ENCODE measurements at places on chromosomes 4 and X.

GRCh38 chr4:142705820-142706219 lies 140.3 kb downstream of the INPP4B start:
- no peak for DNase-seq

DNA sequence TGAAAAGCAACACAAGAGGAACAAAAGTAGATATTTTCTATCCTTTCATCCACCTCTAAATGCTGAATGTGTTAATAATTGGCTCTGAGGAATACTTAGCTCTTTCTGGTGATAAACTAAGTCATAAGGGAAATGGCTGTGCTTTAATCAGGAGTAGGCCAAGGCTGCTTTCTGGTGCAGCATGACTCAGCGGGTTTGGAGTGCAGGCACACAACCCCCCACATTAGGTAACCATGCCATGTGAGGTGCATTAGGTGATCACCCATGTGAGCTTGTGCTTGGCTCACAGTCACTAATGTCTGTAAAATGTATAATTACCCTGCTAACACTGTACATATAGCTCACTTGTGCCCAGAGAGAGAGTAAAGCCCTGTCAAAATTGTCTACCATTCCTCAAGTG lies 57.2 kb downstream of the USP38 start:
- no peak for DNase-seq

- no peak for DNase-seq
Measured at GRCh38 chrX:31704938-31705337, 633.1 kb upstream of the FTHL17 start.

DNA sequence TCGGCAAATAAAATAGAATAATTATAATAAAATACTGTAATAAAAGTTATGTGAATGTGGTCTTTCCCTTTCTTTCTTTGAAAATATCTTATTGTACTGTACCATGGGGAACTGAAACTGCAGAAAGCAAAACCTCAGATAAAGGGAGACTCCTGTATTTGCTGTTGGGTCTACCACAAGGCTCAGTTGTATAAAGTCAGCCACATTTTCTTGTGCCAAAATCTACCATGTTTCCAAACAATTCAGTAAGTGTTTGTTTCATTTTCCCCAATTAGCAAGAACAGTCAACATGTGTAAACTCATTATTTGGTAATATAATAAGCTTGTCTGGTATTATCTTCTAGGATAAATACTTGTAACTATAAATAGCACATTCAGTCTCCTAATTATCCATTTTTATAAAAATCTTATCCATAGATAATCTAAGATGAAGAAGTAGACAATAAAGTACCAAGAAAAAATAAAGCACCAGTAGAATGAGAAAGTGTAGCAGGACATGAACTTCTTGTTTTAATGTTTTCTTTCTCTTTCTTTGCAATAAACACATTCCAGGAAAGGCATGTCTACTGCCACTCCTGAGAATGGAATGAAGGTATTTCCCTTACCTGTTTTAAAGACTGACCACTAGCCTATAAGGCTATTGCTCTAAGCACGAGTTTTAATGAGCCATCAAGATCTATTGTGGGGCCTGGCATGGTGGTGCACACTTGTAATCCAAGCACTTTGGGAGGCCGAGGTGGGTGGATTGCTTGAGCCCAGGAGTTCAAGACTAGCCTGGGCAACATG lies 15.0 kb upstream of the OTUD4 start:
- DNase-seq, result peak; percentile 70

GRCh38 chrX:117038918-117039440 lies 576.2 kb upstream of the CT83 start:
- DNase-seq, result peak; percentile 74

GRCh38 chrX:151752847-151753246 lies 18.3 kb downstream of the CNGA2 start:
- DNase-seq, result no peak

DNA sequence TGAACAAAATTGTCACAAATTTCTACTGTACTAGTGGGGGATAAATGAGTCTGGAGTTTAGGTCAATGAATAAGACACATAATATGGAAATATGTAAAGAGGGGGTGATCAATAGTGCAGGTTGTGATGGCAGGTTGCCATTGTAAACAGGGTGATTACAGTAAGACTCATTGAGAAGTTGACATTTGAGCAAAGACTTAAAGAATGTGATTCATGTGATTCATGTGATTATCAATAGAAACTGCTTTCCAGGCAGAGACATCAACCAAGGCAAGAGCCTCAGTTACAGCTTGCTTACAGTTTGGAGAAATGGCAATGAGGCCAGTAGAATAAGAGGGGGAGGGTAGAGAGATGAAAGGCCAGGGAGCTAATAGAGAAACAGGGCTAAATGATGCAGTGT lies 45.8 kb upstream of the GIMD1 start:
- DNase-seq, result no peak

DNA sequence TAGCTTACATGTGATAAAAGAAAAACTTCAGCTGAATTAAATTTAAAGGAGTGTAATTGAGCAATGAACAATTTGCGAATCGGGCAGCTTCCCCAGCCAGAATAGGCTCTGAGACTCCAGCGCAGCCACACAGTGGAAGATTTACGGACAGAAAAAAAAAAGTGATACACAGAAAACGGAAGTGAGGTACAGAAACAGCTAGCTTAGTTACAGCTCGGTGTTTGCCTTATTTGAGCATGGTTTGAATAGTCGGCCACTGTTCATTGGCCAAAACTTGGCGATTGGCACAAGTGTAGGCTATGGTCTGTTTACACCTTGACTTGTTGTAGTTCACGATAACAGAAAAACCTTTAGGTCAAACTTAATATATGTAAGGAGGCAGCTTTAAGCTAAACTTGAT lies 16.7 kb upstream of the SUPT20HL1 start:
- no peak for DNase-seq

DNA sequence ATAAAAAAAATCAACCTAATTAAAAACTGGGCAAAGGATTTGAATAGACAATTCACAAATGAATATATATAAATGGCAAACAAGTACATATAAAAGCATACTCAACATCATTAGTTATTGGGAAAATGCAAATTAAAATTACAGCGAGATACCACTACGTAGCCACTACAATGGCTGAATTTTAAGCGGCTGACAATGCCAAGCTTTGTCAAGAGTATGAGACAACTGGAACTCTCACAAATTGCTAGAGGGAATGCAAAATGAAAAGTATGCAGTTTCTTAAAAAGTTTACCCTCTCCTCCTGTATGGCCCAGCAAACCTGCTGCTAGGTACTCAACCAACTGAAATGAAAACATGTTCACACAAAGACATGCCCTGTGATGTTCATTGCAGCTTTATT lies 34.8 kb downstream of the ZFP42 start:
- DNase-seq, result no peak

DNA sequence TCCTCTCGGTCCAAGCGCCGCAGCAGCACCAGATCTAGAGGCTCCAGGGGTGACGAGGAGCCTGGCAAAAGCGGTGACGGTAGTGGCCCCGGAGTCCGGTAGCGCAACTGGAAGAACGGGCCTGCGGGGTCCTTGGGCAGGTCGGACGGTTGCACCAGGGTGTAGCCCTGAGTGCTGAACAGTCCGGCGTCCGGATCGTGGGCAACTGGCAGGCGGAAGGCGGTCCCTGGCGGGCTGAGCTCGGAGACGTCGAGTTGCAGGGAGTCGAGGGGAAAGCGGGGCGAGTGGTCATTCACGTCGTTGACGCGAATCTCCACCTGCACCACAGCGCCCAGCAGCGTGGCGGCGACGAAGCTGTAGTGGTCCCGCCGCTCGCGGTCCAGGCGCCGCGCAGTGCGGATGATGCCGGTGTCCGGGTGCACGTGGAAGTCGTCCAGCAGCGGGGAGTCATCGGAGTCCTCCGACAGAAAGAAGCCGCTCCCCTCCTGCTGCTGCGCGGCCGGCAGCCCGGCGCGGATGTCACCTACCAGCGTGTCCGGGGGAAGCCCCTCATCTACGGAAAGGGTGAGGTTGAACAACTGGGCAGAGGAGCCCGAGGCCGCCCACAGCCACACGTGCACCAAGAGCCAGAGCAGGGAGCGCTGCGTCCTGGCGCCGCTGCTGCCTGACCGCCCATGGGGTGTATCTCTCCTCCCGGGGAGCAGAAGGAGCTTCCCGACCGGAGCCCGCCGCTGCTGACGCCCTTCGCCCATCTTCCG lies 837 bp downstream of the DCHS2 start:
- DNase-seq, result no peak

- DNase-seq, result no peak
Measured at GRCh38 chr4:165512424-165512823, 133.6 kb downstream of the CPE start.

GRCh38 chr4:55610381-55610780 lies 18.3 kb upstream of the PDCL2 start:
- DNase-seq, result no peak

- DNase-seq, result no peak
Measured at GRCh38 chrX:136531951-136532350, at the start of gene VGLL1. VGLL1 (plus strand) TSS chrX:136532215; CDS start chrX:136536021, 3,806 bp downstream.

- no peak for DNase-seq
Measured at GRCh38 chr4:80963051-80963450, 67.5 kb upstream of the BMP3 start.

DNA sequence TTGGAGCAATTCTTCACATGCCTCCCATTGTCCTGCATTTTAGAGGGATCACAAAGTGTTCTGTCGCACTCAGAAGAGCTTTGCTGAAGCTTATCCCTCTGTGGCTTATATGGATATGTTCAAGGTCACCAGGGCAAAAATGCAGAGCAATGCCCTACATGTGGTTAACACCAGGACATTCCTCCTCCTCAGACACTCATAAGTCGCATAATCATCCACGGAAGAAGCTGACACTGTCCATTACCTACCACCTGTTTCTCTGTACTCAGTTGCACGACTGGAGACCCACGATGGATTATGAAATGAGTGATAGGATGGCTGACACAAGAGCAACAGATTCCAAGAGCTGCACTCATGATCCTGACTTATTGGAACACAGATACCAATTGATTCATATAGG lies 68.7 kb upstream of the PRDX4 start:
- no peak for DNase-seq

GRCh38 chrX:111914398-111915090 lies 38.6 kb downstream of the TRPC5OS start:
- no peak for DNase-seq

GRCh38 chrX:152735860-152736511 lies 2.4 kb downstream of the MAGEA12 start:
- DNase-seq, result peak; percentile 4

DNA sequence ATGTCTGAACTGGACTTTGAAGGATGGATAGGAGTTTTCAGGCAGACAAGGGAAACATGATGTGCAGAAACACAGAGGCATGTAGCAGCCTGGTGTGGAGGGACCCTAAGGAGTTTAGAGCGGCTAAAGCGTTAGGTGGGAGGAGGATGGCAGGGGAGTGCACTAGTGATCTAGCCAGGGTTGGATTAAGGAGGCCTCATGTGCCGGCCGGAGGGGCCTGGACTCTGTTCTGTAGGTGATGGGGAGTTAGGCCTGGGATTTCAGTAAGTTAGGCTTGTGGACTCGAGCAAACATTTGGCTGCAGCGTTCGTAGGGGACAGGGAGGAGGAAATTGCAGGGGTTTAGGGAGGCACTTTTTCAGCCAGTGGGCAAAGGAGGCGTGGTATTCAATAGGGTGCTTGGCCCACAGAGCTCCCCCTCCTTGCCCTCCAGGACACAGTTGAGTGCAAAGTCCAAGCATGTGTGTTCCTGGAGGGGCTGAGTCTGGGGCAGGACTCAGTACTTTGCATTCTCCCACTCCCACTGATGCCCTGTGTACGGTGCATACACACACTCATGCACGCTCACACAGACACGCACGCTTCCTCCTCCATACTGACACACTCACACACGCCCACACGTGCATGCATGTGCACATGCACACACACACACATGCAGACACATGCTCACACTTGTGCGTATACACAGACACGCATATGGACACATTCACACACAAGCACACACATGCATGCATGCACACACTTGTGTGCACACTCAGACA lies 18.6 kb downstream of the PSAPL1 start:
- no peak for DNase-seq

- peak; percentile 24 for DNase-seq
Measured at GRCh38 chr4:171532968-171533367, 280.2 kb upstream of the GALNTL6 start.

GRCh38 chrX:101409043-101409442 lies 1.0 kb downstream of the HNRNPH2 start:
- DNase-seq, result no peak

DNA sequence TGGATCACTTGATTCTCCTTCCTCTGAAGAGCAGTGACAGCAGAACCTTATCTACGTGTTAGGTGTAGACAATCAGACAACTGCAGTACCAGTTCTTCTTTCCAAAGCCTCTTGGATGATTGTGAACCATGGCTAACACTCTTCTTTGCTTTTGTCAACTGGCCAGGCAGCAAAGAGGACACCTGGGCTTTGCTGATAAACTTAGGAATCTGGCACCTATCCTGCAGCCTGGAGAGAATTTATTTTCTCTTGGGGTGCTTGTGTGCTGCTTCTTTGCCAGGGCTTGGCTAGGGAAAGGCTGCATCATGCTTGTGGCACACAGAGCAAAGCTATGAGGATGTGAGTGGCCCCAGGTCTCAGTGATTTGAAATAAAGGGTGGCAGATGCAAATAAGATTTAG lies 77.4 kb downstream of the ANAPC4 start:
- DNase-seq, result no peak

GRCh38 chr4:173459857-173460256 lies 60.9 kb upstream of the SCRG1 start:
- DNase-seq, result no peak

- DNase-seq, result no peak
Measured at GRCh38 chrX:37608156-37608555, 36.7 kb downstream of the LANCL3 start.

DNA sequence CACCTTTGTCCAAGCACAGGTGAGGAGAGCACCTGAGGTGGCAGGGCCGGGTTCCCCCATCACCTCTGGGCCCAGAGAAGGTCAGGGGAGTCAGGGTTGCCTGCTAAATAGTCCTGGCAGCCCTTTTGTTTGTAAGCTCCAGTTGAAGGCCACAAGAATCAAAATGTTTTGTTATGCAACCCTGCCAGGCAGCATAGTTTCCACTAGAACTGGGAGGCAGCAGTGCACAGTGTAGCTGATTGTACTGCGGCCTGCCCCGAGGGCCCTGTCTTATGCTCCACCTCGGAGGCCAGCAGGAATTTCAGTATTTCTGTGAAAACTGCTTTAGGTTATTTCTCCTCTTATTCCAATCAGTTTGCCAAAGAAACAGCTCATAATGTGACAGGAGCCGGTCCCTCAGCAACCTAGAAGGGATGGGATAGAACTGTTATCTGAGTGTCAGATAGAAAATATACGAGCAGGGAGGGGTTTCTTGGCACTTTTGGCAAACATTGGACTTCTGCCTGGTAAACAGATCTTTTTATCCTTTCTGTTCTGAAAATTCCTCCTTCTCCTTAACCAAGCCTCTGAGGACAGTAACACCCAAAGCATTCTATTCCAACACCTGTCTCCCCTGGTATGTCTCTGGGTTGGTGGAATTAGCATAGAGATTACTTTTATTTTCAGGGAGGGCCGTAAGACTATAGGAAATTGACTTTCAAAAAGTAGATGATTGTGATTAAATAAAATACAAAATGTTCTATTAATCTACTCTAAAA lies 93.6 kb downstream of the LNX1 start:
- no peak for DNase-seq

DNA sequence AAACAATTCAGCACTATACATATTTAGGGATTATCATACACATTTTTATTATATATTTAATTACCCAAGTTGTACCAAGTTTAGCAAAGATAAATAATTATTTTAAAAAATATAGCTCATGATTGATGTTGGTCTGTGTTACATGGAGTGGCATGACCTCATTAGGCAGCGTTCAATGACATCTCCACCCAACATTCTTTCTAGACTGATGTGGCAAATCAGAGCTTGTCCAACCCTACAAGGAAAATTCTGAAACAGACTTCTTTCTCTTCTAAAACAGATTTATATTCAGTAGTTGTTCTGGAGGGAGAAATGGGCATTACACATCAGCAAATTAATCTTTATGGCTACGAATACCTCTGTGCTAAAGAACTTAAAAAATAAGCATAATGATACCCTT lies 189.7 kb downstream of the PDGFC start:
- no peak for DNase-seq

All from MM.1S (cell line).